ENCODE measurements at places on chromosomes 7 and 10. TPM values are rescaled to one million over a fixed set of nuclear protein-coding genes. Genes with fewer than 3 reads are reported as not detected.

GRCh38 chr10:97570789-97571471 lies 1.6 kb upstream of the ANKRD2 start:
- DNase-seq, result no peak
- peaks cover 33% of the 10 kb centered on the region for H3K4me1 ChIP-seq
- no peak overlapping the region for H3K4me3 ChIP-seq
- H3K27ac ChIP-seq, result peak overlapping the region; percentile 82
- H3K36me3 ChIP-seq, result no peaks in the 10 kb centered on the region

DNA sequence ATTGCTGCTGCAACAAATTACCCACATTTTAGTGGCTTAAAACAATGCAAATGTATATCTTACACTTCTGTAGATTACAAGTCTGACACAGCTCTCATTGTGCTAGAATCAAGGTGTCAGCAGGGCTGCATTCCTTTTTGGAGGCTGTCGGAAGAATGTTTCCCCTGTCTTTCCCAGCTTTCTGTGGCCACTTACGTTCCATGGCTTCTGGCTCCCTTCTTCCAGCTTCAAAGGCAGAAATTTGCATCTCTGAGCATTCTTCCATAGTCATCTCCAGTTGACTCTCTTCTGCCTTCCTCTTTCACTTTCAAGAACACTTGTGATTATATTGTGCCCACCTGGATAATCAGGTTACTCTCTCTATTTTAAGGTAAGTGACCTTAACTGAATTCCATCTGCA lies 125.3 kb downstream of the GPR158 start:
- no peak overlapping the region for H3K4me3 ChIP-seq
- no peaks in the 10 kb centered on the region for H3K27me3 ChIP-seq
- no peaks in the 10 kb centered on the region for H3K4me1 ChIP-seq

DNA sequence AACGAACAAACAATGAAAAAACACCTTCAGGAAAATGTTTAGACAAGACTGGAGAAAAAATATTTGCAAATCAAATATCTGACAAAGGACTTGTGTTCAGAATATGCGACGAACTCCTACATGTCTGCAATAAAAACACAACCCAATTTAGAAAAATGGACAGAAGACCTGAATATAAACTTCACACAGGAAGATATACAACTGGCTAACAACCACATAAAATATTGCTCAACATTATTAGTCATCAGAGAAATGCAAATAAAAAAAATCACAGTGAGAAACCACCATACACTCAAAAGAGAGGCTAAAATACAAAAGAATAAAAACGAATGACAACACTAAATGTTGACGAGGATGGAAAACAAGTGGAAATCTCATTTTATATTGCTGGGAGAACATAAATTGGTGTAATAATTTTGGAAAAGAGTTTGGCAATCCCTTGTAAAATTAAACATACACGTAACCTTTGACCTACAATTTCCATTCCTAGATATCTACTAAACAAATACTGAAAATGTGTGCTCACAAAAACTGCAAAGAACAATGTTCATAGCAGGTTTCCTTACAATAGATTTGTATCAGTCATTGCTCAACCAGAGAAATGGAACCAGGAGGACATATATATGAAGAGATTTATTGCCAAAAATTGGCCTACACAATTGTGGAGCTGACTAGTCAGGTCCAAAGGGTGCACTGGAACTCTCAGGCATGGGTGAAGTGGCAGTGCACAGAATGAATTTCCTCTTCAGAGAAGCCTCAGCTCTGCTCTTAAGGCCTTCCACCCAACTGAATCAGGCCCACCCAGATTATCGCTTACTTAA lies 82.9 kb upstream of the OGDHL start:
- no peaks in the 10 kb centered on the region for H3K27me3 ChIP-seq
- H3K4me3 ChIP-seq, result no peak overlapping the region
- DNase-seq, result peak; percentile 54
- H3K4me1 ChIP-seq, result peaks cover 11% of the 10 kb centered on the region
- H3K27ac ChIP-seq, result peak overlapping the region; percentile 67

The VTI1A gene
- total RNA-seq, result 45.6 TPM

GRCh38 chr10:13750299-13751190 lies 163.8 kb downstream of the PRPF18 start:
- DNase-seq, result no peak
- H3K27me3 ChIP-seq, result no peaks in the 10 kb centered on the region
- H3K4me3 ChIP-seq, result no peak overlapping the region
- H3K27ac ChIP-seq, result no peak overlapping the region
- peaks cover 12% of the 10 kb centered on the region for H3K4me1 ChIP-seq

DNA sequence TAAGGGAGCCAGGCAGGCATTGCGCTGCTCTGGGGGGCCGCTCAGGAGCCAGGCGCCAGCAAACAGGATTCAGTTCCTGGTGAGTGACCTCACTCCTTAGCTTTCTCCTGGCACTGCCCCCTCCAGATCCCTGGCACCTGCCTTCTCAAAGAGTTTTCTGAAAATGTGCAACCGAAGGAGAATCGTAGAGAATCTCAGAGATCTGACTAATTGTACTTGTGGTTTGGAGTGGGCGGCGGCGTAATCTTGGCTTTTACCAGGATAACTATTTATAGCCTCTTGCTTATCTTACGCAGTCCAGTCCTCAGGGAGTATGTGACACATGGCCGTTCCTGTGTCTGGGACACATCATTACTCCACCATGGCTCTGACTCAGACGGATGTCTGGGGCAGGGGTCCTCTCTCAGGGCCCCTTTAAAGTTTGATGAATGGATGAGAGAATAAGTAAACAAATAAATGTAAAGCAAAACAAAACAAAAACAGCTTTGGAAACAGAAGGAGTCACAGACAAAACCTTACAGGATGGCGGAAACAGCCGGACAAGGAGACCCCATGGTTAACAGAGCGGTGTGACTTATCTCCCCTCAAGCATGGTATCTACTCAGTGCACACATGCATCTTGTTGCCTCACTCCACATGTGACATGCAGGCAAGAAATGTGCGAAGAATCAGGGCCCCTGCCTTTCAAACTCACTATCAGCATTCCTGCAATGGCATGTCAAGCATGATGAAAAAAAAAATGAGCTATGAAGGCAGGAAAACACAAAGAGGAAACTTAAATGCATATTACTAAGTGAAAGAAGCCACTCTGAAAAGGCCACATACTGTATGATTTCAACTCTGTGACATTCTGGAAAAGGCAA lies 99.7 kb downstream of the TNS3 start:
- peaks cover 5% of the 10 kb centered on the region for H3K36me3 ChIP-seq
- H3K4me1 ChIP-seq, result peaks cover 61% of the 10 kb centered on the region
- H3K27ac ChIP-seq, result peak overlapping the region; percentile 45
- no peak overlapping the region for H3K4me3 ChIP-seq
- no peaks in the 10 kb centered on the region for H3K27me3 ChIP-seq
- DNase-seq, result peak; percentile 62

The ZCWPW1 gene
- total RNA-seq, result 3.4 TPM

The POLD2 gene
- total RNA-seq, result 140 TPM

DNA sequence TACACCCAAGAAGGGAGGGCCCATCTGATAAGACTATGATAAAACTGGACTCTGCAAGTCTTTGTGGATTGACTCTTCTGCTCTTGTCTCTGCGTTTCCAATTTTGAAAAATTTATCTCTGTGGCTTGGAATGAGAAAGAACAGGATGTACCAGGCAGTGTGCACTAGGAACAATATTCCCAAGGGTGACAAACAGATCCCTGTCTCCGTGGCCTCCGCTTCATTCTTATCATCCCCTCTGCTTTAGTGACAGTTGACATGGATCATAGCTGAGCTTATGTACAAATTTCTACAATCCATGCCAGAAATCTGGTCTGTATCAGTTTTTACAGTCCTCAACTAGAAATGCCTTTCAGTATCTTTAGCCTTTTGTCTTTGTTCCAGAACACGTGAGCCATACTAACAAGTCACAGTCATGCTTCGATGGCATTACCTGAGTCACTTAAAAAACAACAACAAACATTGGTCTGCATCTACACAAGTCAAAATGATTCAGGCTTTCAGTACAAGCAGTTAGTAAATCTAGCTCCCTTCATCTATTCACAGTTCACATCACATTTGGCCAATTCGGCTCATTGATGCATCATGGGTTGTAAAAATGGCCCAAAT lies 393.6 kb upstream of the CELF2 start:
- H3K4me3 ChIP-seq, result no peak overlapping the region
- no peaks in the 10 kb centered on the region for H3K4me1 ChIP-seq

GRCh38 chr7:102042016-102042656 lies 224.7 kb downstream of the CUX1 start:
- H3K27me3 ChIP-seq, result no peaks in the 10 kb centered on the region
- H3K36me3 ChIP-seq, result no peaks in the 10 kb centered on the region
- H3K27ac ChIP-seq, result peak overlapping the region; percentile 29
- DNase-seq, result no peak
- no peak overlapping the region for H3K4me3 ChIP-seq
- peaks cover 6% of the 10 kb centered on the region for H3K4me1 ChIP-seq

DNA sequence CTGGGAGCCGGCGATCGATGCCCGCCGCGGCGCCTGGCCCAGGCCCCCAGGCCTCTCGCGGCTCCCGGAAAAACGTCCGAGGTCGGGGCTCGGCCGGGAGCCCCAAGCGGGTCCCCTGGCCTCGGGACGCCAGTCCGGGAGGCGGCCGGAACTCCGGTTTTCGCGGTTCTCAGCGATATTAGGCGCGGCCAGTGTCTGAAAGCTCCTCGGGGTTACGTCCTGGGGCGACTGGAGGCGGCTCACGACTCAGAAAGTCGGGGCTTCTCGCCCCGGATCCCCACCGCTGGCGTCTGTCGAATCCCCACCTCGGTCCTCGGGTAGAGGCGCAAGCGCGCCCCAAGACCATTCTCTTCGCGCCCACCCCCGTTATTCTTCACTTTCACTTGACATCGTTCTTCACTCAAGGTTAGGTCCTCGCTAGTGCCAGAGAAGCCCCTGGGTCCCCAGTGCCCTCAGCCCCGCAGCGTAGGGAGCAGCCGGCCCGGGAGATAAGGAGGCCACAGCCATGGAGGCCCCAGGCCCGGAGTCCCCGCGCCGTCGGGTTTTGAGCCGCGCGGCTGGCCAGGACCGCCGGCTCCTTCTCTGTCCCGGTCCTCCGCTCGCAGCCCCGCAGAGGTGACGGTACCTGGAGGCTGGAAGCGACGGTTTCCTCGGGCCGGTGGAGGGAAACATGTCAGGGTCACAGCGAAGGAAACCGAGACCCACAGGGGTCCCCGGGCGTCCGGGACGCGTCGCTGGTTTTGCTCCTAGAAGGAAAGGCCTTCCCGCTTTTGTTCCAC lies 35.2 kb upstream of the EBLN1 start:
- H3K36me3 ChIP-seq, result no peaks in the 10 kb centered on the region
- no peak overlapping the region for H3K4me3 ChIP-seq
- no peak overlapping the region for H3K27ac ChIP-seq
- no peak for DNase-seq

DNA sequence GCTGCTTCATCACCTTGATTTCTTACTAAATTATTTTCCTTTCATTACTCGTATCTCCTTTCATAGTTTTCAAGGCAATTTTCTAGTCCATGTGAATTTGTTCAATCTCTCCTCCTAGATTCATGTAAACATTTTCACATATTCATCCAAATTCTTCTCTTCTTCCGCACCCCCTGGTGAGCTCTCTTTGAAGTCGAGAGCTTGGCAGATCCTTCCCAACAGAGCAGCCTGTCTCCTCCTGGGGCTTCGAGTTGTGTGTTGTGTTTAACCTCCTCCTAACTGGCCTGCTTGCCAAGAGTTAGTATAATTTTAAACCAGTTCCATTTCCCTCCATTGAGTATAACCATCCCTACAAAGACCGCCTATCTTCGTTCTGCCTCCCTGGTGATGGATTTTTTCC lies 272.4 kb upstream of the CELF2 start:
- no peaks in the 10 kb centered on the region for H3K4me1 ChIP-seq
- no peaks in the 10 kb centered on the region for H3K27me3 ChIP-seq
- H3K36me3 ChIP-seq, result no peaks in the 10 kb centered on the region
- no peak overlapping the region for H3K27ac ChIP-seq
- H3K4me3 ChIP-seq, result no peak overlapping the region

The FKBP6 gene
- total RNA-seq, result not detected

Data from Caco-2 (cell line).